ENCODE measurements at places on chromosomes 11 and 22.

DNA sequence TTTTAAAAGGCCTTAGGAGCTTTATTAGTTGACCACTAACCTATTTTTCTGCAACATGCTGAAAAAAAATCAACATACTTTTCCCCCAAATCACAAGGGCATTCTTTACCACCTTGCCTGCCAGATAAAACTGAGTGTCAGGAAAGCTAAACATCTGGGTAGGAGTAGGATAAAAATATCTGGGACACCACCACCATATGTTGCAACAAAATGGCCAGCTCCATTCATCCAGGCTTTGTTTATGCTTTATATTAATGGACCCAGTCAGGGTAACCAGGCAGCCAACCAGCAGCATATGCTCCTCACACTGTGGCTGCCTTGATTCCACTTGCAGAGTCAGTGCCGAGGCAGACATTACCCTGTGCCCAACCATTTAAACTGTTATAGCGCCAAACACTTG is 1024.5 kb downstream of the LRRC4C start:
- no peak for DNase-seq

DNA sequence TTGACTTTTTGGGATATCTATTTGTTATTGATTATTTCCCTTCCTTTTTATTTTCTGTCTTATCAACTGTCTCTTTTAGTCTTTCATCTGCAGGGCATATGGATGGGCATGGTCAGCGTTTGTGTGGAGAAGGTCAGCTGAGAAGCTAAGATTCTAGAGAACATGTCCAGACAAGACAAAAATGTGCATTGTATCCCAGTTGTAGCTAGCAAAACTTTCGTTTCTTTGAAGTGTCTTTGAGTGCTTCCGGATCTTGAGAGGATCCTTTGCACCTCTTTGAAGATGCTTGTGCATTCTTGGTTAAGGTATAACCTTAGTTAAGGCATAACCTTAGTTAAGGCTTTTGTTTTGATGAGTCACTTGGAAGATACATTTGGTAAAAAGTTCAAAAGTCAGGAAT is 329.9 kb upstream of the LRRC4C start:
- DNase-seq: no peak

- DNase-seq: no peak
These were observed 2.1 kb downstream of the DEAF1 start for GRCh38 chr11:692824-693414.

DNA sequence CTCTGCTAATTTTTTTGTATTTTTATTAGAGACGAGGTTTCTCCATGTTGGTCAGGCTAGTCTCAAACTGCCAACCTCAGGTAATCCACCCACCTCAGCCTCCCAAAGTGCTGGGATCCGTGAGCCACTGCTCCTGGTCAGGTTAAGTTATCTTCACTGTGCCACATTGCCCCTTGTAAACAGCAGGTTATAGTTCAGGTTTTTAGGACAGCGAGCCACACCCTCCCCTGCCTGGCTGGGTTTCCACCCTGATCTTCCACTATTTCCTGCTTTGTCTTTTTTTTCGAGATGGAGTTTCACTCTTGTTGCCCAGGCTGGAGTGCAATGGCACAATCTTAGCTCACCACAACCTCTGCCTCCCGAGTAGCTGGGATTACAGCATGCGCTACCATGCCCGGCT is 16.1 kb downstream of the ACO2 start:
- DNase-seq: no peak

DNA sequence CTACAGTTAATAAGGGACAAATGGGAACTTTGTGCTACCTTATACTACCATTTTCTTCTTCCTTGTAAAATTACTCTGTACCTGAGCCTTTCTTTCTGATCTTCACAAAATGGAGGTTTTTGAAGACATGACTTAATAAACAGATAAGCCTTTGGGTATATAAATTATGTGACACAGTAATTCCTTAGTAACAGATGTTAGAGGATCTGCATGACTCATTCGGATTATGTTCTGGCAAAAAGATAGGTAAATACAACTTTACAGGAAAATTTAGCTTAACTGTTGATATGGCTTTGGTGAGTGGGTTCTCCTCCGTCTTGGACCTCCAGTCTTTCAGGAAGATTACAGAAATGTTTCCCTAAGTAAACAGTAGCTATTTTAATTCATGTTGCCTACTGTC is 61.8 kb downstream of the BID start:
- DNase-seq: no peak

DNA sequence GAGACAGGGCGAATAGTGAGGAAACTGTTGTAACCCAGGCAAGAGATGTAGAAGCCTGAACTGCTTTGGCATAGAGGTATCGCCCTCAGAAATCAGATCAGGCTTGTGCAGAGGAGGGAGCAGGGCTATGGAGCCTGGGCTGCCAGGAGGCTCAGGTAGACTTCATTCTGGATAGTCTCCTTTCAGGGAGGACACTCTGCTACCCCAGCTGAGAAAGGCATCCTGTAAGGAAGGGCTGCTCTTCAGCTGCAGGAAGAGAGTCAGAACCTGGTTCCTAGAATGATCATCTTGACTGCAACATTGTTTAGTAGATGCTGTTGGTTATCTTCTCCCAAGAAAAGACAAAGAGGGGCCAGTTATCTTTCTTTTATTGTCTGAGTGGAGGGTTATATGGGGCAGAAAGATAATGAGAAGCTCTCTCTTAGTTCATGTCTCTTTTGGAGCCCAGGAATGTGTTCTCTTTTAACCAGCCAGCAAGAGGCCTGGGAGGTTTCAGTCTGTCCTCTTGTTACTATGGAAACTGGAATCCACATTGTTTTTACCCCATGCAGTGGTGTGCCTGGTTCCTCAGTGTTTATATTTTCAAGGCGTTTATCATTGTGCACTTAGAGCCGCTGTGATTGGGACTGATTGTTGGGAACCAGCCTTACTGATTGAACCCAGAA is 95.7 kb downstream of the STIM1 start:
- DNase-seq: peak; percentile 38

- DNase-seq: no peak
These were observed 64.7 kb upstream of the CDON start for GRCh38 chr11:126127284-126127845.

GRCh38 chr11:74849525-74850391 is 99.1 kb downstream of the XRRA1 start:
- peak; percentile 27 for DNase-seq

DNA sequence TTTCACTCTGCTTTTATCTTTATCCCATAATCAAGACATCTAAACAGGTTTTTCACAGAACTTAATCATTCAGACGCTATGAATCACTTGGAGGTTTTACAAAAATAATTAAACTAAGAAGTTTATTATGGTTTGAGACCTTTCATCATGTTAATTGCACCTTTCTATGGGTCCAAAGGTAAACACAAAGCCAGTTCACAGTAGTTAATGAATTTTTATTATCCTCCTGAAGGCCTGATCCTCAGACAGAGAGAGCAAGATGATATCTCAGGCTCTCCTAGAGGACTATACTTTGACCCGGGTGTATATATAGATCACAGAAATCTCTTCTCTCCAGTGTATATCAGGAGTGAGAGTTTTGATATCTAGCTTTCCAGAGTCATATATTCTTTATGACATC is 1044.3 kb upstream of the RAG2 start:
- no peak for DNase-seq

GRCh38 chr11:128603752-128604414 is 16.5 kb upstream of the ETS1 start:
- DNase-seq: no peak

DNA sequence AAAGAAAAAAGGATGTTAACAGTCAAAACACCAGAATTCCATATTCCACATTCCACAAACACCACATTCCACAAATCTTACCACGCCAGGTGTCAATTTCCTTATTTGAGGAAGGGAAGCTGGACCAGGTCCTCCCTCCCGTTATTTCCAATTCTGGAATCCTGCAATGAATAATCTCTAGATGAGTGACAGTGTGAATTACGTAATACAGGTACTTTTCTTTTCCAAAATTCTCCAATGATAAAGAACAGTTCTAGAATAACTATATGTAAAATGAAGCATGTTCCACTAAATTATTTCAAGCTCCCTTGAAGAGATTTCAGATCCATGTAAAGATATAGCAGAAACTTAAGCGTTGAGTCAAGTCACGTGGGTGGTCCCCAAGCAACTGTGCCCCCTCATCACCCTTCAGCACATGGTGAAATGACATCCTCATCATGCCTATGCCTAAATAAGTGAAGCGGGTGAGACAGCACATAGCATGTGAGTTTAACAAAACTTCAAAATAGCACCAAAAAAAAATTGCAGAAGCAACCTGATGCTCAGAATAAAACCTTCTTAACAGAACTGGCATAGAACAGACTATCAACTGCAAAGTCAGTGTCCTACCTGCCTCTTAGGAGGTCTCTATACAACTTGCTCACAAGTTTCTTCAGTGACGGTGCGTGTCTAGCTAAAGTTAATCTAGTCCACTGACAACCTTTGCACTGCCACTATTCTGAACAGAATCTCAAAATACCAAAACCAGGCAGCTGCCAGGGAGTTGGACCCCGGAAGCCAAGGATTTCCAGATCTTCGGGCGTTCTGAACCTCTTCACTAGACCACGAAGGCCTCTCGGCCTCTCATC is 876 bp downstream of the NFRKB start:
- DNase-seq: no peak

- no peak for DNase-seq
These were observed 38.5 kb upstream of the LARGE1 start for GRCh38 chr22:33958741-33959140.

DNA sequence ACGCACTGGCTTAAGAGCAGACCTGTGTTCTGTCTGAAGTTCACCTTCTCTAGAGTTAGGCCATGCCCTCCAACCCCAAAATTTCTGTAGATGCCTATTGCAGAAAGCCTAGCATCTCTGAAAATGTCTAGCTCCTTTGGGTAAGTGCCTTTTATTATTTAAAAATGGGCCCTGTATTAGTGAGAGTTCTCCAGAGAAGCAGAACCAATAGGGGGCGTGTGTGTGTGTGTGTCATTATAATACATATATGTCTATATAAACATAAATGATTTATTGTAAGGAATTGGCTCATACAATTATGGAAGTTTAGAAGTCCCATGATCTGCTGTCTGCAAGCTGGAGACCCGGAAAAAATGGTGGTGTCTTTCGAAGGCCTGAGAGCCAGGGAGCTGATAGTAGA is 144.7 kb downstream of the TTC17 start:
- DNase-seq: no peak

- no peak for DNase-seq
These were observed 80.3 kb downstream of the ME3 start for GRCh38 chr11:86592047-86592591.

DNA sequence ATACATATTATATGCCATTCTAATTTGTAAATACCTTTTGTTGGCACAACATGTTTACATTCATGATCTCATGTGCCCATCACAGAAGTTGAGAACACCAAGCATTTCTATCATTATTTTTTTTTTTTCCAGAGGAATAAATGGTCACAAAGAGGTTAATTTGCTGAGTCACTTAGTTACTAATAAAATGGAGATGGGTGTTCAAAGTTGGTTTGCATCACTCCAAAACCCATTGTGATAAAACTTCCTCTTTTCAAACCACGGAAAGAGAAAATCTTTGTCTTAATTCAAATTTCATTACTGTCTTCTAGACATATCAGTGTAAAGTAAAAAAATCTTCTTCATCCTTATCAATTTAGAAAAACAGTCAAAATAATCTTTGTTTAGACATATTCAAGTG is 636.8 kb upstream of the CCDC179 start:
- no peak for DNase-seq

DNA sequence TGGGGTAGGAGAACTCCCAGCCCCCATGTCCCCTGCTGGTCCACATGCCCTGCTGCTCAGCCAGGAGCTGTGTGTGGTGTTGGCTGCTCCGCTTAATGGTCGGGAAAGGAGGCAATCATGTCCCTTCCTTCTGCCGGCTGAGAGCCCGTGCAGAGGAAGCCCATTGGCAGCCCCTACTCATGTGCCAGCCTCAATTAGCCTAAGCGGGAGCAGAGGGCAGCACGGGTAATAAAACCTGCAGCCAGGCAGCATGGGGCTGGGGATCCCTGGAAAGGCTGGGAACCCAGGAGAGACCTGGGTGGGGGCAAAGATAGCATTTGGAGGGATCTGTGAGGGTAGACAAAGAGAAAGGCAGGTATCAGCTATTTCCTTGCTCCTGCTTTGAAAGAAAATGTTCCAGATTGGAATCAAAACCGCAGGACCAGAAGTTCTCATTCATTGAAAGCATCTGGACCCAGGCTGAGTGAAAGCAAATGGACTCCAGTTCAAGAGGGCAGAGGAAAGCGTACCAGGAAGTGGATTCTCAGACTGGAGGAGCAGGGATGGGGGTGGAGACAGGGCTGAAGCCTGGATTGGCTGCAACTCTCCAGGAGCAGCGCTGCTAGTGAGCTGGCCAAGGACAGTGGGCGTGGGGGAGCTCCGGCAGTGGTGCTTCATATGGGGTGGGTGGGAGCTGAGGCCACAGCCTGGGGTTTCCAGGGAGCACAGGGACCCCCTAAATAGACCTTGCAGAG is 103.4 kb upstream of the NECTIN1 start:
- DNase-seq: no peak

DNA sequence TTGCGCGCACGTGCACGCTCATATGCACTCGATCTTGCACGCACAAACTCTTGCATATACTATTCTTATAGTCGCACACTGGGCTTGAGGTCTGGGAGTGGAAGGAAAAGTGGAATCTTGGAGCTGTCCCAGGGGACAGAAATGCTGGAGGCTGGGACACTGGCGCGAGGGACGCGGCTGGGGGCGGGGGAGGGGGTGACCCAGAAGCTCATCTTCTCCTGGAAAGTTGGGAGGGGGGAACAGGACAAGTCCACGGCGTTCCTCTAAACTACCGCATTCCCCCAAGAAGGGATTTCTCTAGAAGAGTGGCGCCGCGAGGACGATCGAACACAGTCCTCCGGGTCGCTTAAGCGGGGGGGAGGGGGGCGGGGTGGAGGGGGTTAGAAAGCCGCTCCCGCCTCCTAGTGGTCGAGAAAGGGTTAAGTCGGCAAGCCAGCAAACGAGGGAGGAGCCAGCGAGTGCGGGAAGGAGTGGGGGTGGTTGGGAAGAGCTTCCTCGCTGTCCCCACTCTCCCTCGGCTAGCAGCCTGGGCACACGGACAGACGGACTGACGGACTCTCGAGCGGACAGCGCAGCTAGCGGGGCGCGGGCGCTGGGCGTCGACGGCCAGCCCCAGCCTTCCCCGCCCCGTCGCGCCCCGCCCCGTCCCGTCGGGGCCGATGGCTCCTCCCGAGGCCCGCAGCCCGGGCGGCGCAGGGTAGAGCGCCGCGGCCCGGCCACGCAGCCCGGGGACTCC is at the start of gene RTN4RL2:
Gene RTN4RL2, plus strand, starts transcription at position 507 of the 736 bp plus-strand sequence. CDS start 338 bp downstream, outside the sequence.
- DNase-seq: no peak

All from AG04450 (cell line).